ENCODE measurements at places on chromosomes 7 and 10. TPM values are rescaled to one million over a fixed set of nuclear protein-coding genes. Genes with fewer than 3 reads are reported as not detected.
A peak's percentile ranks its signal among the peaks of the same experiment; 100 is the strongest.

DNA sequence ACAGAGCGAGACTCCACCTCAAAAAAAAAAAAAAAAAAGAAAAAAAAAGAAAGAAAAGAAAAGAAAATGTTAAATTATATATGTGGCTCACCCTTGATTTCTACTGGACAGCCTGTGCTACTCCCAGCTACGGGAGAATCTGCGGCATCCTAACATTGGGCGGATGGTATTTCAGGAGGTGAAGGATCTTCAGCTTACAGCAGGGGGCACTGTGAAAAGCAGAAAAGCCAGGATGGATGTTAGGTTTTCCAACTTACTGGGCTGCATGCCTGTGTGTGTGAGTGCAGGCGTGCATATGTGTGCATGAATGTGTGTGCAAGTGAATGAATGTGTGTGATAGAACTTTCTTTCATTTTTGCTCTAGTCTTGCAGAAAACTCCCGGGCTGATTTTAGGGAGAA lies 1066.5 kb downstream of the TYW1 start:
- H3K27ac ChIP-seq: no peak overlapping the region
- H3K36me3 ChIP-seq: no peaks in the 10 kb centered on the region
- H3K4me1 ChIP-seq: no peaks in the 10 kb centered on the region
- no peak overlapping the region for H3K4me3 ChIP-seq
- no peaks in the 10 kb centered on the region for H3K27me3 ChIP-seq

DNA sequence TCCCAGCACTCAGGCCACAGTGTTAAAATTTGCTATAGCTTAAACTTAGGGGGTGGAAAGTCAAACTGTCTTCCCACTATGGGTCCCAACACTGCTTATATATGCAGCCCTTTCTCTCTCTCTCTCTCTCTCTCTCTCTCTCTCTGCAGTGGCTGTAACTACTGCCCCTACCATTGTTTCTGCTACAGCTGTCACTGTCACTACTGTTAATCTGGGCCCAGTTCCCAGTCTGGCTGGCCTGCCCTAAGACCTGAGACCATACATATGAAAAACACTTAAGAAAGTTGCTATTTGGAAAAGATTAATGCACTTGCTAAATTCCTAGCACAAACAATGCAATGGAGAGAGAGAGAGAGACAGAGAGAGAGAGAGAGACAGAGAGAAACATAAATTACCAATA lies 78.6 kb downstream of the THSD7A start:
- no peak overlapping the region for H3K27ac ChIP-seq
- no peak overlapping the region for H3K4me3 ChIP-seq
- no peaks in the 10 kb centered on the region for H3K4me1 ChIP-seq
- no peaks in the 10 kb centered on the region for H3K36me3 ChIP-seq

GRCh38 chr10:58513188-58514110 lies 777 bp downstream of the BICC1 start:
- peak overlapping the region; percentile 94 for H3K4me3 ChIP-seq
- no peaks in the 10 kb centered on the region for H3K36me3 ChIP-seq
- peaks cover 15% of the 10 kb centered on the region for H3K4me1 ChIP-seq
- H3K27me3 ChIP-seq: peaks cover 3% of the 10 kb centered on the region
- H3K27ac ChIP-seq: peak overlapping the region; percentile 74
- DNase-seq: peak; percentile 92

GRCh38 chr7:2529161-2530070 lies 9.8 kb downstream of the LFNG start:
- no peak overlapping the region for H3K27ac ChIP-seq
- H3K4me1 ChIP-seq: peaks cover 7% of the 10 kb centered on the region
- peak; percentile 61 for DNase-seq
- no peaks in the 10 kb centered on the region for H3K27me3 ChIP-seq

NPC1L1 gene
- total RNA-seq: 0.21 TPM

DNA sequence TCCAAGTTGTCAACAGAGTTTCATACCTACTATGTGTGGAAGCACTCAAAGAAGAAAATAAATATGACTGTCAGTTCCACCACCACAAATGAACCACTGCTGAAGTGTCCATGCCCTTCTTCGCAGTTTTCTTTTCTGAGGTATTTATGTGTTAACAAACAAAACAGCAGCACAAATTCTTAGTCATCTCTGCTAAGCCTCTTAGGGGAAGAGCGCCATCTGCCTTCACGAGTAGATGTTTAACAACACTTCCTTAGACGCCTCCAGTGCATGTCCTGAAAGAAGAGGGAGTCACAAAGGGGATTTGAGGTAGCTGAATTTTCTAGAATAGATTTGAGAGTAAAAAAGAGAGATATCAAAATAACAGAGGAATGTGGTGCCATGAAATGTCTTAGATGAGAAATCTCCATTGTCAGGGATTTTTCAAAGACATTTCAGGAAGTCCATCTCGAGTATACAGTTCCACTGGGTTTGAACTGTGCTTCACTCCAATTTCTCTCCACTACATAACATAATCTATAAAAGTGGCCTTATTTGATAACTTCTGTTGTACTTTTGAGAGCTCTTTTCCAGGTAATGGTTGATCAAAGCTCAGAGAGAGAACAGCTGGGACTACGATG lies 775.3 kb upstream of the POM121L12 start:
- DNase-seq: no peak
- no peaks in the 10 kb centered on the region for H3K27me3 ChIP-seq
- H3K4me1 ChIP-seq: peaks cover 6% of the 10 kb centered on the region
- no peak overlapping the region for H3K4me3 ChIP-seq

PON1 gene
- total RNA-seq: not detected

SCART1 gene
- 5.6 TPM for total RNA-seq

- peaks cover 17% of the 10 kb centered on the region for H3K27me3 ChIP-seq
- no peaks in the 10 kb centered on the region for H3K4me1 ChIP-seq
- H3K27ac ChIP-seq: no peak overlapping the region
- no peak overlapping the region for H3K4me3 ChIP-seq
- no peaks in the 10 kb centered on the region for H3K36me3 ChIP-seq
These were observed 64.9 kb downstream of the PAX2 start for GRCh38 chr10:100810091-100810834.

ACSM6 gene
- not detected for total RNA-seq

GRCh38 chr10:95434583-95434982 lies 126.6 kb downstream of the SORBS1 start:
- H3K4me1 ChIP-seq: no peaks in the 10 kb centered on the region
- no peaks in the 10 kb centered on the region for H3K36me3 ChIP-seq
- H3K4me3 ChIP-seq: no peak overlapping the region
- H3K27ac ChIP-seq: no peak overlapping the region

DNA sequence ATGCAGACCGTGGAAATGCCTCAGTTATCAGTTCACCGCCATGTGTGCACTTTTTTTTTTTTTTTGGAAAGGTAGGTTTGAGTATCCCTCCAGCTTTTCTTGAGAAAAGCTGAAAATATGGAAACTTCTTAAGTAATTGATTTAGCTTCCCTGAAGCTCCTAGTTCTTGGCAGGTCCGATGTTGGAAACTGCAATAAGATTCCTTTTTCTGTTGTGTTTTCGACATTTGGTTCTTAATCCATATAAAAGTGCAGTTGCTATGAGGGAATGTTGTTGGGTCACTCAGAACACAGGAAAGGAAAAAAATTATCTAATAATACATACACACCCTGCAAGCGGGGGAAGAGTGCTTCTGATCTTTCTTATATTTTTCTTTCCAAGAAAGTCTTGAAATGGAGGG lies 665.2 kb downstream of the INHBA start:
- H3K36me3 ChIP-seq: no peaks in the 10 kb centered on the region
- H3K4me3 ChIP-seq: no peak overlapping the region
- H3K27ac ChIP-seq: no peak overlapping the region
- H3K27me3 ChIP-seq: no peaks in the 10 kb centered on the region
- DNase-seq: no peak
- no peaks in the 10 kb centered on the region for H3K4me1 ChIP-seq

DNA sequence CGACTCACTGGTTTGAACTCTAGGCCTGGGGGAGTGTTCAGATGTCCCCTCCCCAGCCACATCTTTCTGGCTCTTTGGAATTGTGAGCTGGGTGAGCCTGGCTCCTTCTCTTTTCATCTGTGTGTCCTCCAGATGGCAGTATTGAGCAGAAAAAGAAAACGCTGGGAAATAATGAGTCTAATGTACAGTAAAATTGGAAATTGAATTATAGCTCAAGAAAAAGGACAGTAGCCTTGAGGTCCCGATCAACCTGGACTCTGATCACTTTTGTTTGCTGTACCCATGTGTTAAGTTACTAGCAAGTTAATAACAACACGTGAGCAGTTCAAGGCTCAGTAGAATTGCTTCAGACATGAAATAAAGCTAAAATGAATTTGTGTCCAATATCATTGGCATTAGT lies 77.9 kb downstream of the SNX10 start:
- no peaks in the 10 kb centered on the region for H3K36me3 ChIP-seq
- H3K27me3 ChIP-seq: peaks cover 8% of the 10 kb centered on the region
- H3K27ac ChIP-seq: no peak overlapping the region
- H3K4me1 ChIP-seq: no peaks in the 10 kb centered on the region
- H3K4me3 ChIP-seq: no peak overlapping the region

DNA sequence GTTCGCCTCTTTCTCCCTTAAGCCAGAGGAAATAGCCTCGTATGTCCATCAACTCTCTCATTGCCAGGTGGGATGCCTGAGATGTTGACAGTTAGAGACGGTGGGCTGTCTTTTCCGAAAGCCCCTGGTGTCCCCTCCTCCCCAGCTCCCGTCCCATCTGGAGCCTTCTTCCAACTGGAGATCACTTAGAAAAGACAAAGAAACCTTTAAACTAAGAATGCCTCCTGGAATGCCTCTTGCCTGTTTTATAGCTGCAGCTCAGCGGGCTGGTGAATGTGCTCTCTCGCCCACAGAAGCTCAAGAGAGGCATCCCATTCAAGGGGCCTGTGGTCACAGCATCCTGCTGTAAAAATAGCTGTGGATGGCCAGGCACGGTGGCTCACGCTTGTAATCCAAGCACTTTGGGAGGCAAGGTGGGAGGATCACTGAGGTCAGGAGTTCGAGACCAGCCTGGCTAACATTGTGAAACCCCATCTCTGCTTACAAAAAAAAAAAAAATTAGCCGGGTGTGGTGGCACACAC lies 5.2 kb upstream of the MYL10 start:
- H3K27me3 ChIP-seq: no peaks in the 10 kb centered on the region
- H3K4me3 ChIP-seq: no peak overlapping the region
- H3K36me3 ChIP-seq: no peaks in the 10 kb centered on the region
- no peak overlapping the region for H3K27ac ChIP-seq
- DNase-seq: no peak

GRCh38 chr10:52818019-52818418 lies 45.4 kb upstream of the MBL2 start:
- no peaks in the 10 kb centered on the region for H3K36me3 ChIP-seq
- H3K4me3 ChIP-seq: no peak overlapping the region
- no peak overlapping the region for H3K27ac ChIP-seq
- H3K4me1 ChIP-seq: no peaks in the 10 kb centered on the region
- no peaks in the 10 kb centered on the region for H3K27me3 ChIP-seq

- peak; percentile 55 for DNase-seq
- no peaks in the 10 kb centered on the region for H3K27me3 ChIP-seq
- peaks cover 18% of the 10 kb centered on the region for H3K4me1 ChIP-seq
- no peaks in the 10 kb centered on the region for H3K36me3 ChIP-seq
- peak overlapping the region; percentile 83 for H3K4me3 ChIP-seq
These were observed 757 bp upstream of the PALS2 start for GRCh38 chr7:24572393-24572996.

DNA sequence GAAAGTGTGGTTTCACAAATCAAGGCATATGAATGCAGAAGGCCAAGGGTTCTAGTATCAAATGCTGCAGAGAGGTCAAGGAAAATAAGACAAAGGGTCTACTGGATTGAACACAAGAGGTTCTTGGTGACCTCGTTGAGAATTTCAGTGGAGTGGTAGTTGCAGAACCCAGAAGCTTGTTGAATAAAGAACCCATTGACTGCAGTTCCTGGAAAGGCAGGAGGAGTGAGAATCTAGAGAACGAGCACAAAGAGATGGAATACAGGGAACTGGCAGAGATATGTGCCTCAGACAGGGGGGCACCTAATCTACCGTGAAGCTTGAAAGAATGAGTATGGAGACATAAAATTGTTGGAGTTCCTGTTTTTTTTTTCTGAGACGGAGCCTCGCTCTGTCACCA lies 3.5 kb upstream of the SEPTIN7 start:
- no peaks in the 10 kb centered on the region for H3K27me3 ChIP-seq
- H3K4me3 ChIP-seq: no peak overlapping the region
- no peak for DNase-seq
- peaks cover 22% of the 10 kb centered on the region for H3K4me1 ChIP-seq

GPR158 gene
- total RNA-seq: 0.18 TPM

DNA sequence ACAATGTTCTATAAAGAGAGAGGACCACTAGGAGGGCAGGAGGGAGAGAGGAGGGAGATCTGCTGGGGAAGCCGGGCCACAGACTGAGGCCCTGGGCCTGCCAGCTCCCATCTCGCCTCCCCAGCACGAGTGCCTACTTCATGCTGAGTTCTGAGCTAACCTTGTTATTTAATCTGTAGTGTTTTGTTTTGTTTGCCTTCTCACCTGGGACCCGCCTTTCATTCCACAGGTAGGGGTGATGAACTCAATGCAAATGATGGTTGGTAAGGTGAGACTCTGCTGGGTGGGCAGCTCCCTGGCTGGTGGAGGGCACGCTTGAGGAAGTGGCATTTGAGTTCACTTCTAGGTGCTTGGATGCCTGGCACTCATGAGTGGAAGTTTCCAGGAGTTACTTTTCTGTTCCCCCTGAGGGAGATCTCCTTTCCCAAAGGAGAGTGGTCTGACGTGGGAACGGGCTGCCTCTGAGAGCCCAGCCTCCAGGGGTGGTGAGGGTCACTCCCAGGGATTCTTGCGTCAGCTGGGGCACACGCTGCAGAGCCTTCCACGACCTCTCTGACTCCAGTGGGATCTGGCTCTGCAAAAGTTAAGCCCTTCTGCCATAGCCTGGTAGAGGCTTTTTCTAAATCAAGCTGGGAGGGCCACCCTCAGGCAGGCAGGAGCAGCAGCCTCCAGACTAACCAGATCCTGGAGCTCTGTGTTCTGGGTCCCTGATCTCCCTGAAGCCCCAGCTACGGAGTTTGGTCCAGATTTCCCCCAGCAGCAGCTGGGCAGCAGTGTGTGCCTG lies 22.4 kb downstream of the UBTD1 start:
- no peak overlapping the region for H3K27ac ChIP-seq
- H3K4me1 ChIP-seq: no peaks in the 10 kb centered on the region
- no peak for DNase-seq
- no peaks in the 10 kb centered on the region for H3K36me3 ChIP-seq
- no peaks in the 10 kb centered on the region for H3K27me3 ChIP-seq

HPSE2 gene
- total RNA-seq: 7.5 TPM

DNA sequence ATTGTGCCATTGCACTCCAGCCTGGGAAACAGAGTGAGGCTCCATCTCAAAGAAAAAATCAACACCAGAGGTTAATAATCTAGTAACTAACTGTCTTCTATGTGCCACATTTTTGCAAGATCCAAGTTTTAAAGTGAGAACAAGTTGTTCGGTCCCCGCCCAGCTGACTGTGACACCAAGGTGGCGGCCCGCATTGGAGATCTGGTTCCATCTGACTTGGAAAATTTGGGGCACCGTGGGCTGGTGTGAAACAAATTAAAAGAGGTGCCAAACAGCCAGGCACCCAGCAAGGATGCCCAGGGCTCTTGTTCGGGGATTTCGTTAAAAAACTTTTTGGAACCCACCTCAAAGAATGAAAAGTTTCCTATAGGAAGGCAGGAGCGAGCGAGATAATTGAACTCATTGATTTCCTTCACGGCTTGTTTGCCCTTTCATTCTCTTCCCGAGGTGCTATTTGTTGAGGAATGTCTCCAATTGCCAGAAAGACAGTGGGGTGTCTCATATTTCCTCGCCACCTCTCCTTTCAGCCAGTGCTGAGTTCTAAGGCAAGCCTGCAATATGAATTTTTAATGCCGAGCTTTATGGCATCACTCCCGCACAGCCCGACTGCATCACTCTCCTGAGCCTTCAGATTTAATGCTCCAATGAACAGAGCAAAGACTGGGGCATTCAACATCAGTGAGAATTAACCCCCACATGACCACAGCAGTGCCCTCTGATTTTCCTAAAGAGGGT lies 156.9 kb upstream of the SH2B2 start:
- H3K4me1 ChIP-seq: no peaks in the 10 kb centered on the region
- H3K27ac ChIP-seq: no peak overlapping the region
- H3K27me3 ChIP-seq: no peaks in the 10 kb centered on the region
- peaks cover 3% of the 10 kb centered on the region for H3K36me3 ChIP-seq
- DNase-seq: no peak
- no peak overlapping the region for H3K4me3 ChIP-seq
